ENCODE measurements at places on chromosomes 12 and 14.

DNA sequence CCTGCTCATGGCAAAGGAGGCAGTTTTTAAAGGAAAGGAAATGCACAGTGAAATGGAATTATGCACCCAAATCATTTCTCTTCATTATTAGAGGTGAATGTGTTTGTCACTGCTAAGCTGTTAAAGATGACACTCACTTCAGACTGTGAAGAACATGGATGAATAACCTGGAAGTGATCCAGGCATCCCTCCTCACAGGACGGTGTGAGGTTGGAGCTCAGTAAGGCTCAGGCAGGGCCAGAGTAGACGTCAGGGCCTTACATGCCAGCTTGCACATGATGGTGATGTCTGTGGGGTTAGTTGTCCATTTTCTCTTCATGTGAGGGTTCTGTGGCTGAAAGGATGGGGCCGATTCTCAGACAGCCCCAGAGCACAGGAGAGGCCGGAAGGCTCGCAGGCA lies 273.1 kb downstream of the PCNX1 start:
- no peak for DNase-seq

DNA sequence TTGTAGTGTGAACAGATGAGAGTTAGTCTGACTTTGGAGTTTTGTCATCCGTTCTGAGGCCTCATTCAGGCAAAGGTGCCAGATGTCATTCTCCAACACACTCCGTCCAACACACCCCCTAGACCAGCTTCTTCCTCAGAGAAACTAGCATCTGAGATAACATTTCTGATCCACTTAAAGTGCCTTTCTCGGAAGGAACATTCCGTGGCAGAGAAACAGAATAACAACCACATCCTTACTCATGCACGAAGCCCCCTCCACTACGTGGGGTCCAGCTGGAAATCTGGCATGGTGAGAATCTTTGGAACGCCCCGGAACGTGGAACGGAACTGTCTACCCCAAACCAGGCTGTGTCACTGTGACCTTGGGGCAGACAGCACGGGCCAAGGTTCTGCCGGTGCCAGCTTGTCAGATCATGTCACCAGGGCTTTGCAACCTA lies 17.0 kb upstream of the BCL7A start:
- no peak for DNase-seq

- no peak for DNase-seq
These were observed 12.0 kb downstream of the TFCP2 start for GRCh38 chr12:51160814-51161459.

DNA sequence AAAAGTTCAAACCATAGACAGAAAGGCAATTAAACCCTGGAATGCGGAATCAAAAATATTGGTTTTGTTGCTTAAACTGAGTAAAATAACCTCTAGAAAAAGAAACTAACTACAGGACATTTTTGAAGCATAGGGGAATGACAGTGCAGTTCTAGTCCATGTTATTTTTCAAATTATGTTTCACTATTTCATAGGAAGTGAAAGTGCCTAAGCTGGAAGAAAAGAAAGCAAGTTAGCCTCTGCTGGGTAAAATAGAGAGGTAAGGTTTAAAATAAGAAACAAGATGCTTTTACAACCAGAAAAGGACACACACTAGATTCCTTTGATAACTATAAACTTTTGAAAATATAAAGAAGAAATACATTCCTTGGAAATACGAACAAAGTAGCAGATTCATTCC lies 1.1 kb downstream of the CLECL1 start:
- no peak for DNase-seq

DNA sequence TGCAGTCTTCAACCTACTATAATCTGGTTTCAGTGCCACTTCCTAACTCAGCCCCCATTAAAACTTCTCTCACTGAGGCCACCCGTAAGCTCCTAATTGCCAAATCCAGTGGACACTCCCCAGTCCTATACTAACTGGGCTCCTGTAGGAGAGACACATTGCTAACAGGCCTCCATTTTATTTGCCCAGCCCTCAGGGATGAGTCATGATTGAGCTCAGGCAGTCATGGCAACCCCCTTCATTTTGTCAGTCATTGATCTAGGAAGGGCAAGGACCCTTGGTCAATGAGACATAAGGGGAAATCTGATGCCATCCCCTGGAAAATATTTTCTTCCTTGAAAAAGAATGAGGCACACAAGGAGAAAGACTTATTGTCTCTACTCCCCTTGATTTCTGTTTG lies 70.1 kb upstream of the HIF1A start:
- DNase-seq, result no peak

DNA sequence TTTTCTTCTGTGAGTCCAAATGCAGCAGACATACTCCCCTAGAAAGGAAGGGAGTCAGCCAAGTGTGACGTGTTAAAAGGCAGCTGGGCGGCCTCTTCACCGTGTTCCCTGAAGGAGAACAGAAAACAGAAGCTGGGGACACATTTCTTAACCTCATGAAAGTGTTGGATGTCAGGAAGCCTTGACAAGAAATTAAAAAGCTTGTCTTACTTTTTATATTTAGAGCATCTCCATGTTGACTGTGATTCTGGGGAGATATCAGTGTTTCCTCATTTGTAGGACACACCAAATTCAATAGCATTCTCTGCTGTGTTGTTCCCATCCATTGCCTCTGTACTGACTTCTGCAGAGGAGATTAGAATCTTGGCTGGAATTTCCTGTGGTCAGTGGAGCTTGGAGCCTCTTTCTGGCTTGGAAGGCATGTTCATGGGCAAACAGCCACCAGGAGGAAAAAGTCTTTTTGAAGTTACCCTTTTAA lies 93.7 kb downstream of the RMST start:
- DNase-seq, result no peak

- no peak for DNase-seq
These were observed 175.4 kb downstream of the PHETA1 start for GRCh38 chr12:111193496-111193895.

GRCh38 chr14:61553730-61554641 lies 141.3 kb upstream of the HIF1A start:
- DNase-seq, result no peak

DNA sequence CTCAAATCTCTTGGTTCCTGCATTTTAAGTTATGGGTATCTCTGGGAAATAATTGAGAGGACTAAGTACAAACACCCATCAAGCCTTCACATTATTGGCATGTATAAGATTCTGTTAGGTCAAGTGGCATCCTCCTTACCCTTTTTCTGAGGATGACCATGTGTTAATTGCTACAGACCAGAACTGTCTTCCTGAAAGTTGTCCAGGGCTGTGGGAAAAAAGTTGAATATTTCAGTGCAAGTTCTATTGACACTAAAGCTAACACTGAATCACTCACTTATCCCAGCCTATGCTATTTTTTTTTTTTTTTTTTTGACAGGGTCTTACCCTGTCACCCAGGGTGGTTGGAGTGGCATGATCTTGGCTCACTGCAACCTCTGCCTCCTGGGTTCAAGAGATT lies 130.1 kb upstream of the HIF1A start:
- no peak for DNase-seq

- no peak for DNase-seq
These were observed 114.5 kb upstream of the NCOR2 start for GRCh38 chr12:124681779-124682391.

DNA sequence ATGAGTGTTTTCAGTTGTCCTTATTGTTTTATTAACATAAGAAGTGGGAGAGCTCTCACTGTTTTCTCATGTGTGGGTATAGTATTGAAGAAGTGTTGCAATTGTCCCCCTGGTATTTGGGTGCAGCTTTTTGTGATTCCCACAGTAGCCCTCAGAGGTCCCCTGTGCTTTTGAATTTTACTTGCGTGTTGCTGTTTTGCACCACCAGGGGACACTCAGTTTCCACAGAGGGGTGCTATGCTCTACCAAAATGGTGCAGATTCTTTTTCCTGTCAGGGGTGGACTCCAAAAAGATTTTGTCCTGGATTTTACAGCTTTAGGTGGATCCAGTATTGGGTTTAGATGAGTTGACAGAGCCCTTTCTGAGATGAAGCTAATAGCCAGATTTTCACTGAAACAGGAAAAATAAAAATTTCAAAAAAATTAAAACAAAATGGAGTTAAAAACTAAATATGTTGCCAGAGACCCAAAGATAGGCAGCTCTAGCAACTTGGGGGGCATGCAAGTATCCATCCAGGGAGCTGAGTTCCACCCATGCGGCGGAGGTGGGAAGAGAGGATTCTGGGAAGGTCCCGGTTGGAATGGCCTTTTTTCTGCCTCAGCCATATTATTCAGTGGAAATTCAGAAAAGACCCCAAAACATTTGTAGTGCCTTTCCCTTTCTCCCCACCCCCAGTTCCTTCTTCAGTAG lies 50.2 kb downstream of the TTLL5 start:
- no peak for DNase-seq

- peak; percentile 79 for DNase-seq
These were observed 23.3 kb upstream of the EMP1 start for GRCh38 chr12:13173012-13173932.

- no peak for DNase-seq
These were observed 903 bp downstream of the BRF1 start for GRCh38 chr14:105299654-105300541.

DNA sequence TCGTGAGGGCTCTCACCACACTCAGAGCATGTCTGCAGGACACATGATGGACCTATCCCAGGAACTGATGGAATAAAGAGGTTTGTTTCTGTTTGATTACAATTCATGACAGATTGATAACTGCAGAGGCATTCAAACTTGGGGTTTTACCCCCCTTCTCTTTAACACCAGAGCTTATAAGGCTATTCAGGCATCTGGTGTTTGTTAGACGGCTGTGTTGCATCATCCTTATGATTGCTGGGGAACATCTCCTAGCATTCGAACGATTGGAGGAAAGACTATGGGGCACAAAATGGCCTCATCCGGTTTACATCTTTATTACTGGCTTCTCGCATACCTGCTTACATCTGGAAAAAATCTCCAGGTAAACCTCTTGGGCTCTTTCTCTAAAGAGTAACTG lies 191.8 kb downstream of the MSRB3 start:
- DNase-seq, result no peak

GRCh38 chr14:93114713-93115068 lies 1.0 kb downstream of the ITPK1 start:
- no peak for DNase-seq

DNA sequence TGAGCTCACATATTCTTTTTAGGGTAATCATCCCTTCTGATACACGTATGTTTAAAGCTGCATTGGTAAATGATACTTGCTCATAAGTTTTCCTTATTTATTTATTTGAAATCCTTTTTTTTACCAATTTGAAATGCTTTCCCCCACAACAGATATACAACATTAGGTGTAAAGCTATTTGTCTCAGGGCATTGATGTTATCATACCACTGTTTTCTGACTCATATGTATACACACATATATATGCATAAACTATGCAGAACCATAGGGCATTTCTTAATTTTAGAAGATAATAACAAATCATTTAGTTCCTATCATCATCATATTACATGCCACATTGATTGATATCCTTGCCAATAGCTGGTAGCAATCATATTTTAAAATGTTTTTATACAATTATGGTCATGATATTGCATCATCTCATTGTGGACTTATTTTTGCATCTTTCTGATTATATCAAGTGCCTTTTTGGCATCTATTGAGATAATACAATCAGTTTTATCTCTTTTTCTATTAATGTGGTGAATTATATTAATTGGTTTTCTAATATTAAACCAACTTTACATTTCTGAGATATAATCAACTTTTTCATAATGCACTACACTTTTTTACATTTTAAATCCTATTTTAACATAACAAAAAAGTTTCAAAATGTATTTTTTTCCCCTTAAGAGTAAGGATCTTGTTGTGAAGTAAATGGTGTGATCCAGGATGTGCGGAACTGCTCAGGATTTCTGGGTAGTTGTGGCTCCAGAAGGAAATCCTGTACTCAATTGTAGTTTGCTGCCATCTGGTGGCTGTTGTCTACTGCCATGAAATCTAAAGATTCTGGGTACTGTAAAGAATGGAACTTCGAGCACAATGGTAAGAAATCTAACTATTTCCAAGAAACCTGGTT lies 16.7 kb downstream of the OR9K2 start:
- no peak for DNase-seq

- DNase-seq, result no peak
These were observed 6.6 kb upstream of the RAB3IP start for GRCh38 chr12:69732088-69732487.

DNA sequence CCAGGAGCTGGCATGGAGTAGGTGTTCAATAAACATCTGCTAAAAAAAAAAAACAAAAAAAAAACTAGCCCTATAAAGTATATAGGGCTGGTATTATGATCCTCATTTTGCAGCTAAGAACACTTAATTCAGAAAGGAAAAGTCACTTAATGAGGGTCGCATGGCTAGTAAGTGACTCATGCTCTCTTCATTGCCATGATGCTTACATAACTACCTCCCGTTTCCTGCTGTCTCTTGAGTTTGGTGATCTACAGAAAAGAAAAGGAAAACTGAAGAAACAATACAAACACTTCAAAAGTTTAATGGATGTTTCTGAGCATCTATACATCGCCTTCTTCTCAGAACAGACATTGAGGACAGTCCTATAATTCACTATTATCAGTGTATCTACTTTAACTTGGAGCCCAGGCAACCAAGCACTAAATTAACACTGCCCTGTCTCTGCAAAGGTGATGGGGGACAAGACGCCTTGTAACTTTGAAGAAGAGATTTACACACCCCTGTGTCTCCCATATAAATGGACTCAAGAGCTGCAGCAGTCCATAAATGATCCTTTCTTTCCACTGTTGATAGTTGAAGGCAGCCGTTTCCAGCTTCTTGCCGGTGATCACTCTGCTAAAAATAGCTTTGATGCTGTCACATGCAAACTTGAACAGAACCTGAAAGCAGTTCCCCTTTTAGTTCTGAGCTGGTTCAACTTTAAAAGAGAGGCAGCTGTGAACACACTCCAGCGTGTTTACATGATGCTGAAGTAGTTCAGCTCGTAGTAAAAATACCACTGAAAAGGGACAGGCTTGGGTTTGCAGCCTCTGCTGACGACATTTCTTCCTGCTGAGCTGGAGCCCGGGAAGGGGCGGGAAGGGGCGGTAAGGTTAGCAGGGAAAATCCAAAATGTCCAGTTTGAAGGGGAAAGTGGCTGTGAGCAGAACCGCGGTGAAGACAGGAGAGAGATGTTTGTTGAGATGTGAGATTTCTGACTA lies 113.3 kb downstream of the FOXN3 start:
- DNase-seq, result no peak

DNA sequence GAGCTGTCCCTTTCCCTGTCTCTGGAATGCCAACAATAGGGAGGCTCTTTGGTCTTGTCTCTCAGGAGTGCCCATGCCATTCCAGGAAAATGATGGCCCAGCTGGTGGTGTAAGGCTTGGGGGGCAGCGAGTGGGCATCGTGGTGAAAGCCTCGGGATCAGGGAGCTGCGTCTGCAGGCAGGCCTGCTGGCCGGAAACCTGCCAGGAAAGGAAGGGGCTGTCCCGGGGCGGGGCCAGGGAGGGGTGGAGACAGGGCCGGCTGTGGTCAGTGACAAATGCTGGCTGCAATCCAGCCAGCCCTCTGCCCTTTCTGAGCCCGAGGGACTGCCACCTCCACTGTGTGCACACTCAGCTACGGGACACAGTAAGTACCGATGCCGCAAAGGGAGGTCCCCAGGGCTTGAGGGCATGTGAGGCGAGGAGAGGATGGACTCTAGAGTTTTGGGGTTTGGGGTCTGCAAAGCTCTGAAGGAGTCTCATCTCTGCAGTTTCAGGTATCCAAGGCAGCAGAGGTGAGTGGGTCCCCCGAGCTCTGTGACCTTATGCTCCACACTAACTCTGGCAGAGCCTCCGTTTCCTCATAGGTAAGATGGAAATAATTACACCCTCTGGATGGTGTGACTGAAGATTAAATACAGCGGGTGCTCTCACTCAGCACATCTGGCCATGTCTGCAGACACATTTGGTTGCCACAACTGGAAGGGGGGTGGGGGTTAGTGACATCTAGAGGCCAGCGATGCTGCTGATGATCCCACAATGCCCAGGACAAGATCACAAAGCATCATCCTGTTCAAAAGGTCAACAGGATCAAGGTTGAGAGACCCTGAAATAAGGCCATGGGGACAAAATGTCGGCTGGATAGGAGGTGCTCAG lies at the start of gene SERPINA5:
Gene SERPINA5 (plus strand): TSS at position 300 of the 873 bp plus-strand sequence. CDS start 5,937 bp downstream, outside the sequence.
- no peak for DNase-seq

GRCh38 chr12:113987261-113988063 lies 21.3 kb upstream of the RBM19 start:
- no peak for DNase-seq

All from epithelial cell of prostate (primary cell).